ENCODE measurements at places on chromosomes 7 and 10.

DNA sequence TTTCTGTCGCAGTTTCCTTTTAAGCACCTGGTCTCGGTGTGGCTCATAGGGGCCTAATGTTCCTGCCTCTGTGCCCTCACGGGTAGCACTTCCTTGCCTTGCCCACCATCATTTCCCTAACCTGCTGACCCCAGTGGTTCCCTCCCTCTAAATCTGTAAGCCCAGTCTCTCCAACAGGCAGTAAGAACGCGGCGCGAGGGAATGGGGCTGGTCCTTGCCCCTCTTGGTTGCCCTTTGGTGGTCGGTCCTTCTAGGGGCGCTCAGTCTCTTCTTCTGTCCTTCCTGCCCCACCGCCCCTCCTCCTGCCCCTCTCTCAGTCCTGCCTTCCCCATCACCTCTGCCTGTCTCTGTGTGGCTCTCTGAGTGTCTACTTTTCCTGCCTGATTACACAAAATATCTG is 21.2 kb downstream of the EMX2 start:
- no peak for DNase-seq

GRCh38 chr7:98034081-98035035 is 44.4 kb upstream of the OCM2 start:
- DNase-seq = no peak

DNA sequence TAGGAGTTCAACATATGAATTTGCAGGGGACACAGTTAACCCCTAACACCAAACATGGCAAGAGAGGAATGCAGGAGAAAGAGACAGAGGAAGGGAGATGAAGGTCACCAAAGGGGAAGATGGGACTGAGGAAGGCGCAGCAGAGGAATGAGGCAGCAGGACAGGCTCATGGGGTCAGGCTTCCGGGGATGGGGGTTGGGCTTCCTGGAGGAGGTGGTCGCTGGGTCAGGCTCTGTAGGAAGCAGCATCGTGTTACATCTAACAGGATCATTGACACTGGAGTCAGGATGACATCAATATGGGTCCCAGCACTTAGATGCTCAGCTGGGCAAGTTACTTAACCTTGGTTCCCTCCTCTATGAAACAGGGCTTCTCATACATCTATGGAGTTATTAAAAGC is 113.2 kb downstream of the NPTX2 start:
- DNase-seq = no peak

- DNase-seq = no peak
These were observed 70.4 kb downstream of the AKR1B1 start for GRCh38 chr7:134388336-134389019.

DNA sequence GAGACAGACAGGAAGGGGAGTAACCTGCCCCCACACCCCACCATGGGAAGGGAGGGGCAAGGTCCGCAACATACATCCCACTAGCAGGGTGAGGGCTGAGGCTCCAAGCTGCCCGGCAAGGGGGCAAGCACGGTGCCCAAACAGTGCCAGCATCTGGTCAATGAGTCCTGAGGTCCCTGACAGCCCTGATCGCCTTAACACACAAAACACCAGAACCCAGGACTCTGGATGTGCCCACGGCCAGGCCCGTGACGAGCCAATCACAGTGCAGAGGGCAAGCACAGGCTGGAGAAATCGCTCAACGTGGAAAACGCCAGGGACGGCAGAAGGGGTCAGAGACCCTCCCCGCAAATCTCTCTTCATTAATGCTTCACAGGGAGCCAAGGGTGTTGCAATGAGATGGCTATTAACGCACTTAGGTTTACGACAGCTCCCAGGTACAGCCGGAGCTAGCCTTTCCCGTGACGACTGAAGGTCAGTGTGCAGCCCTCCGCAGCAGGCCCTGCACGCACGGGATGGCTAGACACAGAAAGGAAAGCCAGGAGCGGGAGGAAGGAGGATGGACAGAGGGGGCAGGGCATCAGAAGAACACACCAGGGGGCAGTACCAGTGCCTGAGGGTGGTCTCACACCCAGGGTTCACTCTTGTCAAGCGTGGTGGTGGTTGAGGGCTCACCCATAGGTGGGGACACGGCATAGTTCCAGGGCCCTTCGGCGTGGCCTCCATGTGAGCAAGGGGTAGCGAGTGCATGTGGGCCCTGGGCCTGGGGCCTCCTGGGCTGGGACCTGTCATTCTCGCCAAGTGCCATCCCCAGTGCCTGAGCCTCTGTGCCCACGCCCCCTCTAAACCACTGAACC is 220.5 kb downstream of the MAD1L1 start:
- no peak for DNase-seq

DNA sequence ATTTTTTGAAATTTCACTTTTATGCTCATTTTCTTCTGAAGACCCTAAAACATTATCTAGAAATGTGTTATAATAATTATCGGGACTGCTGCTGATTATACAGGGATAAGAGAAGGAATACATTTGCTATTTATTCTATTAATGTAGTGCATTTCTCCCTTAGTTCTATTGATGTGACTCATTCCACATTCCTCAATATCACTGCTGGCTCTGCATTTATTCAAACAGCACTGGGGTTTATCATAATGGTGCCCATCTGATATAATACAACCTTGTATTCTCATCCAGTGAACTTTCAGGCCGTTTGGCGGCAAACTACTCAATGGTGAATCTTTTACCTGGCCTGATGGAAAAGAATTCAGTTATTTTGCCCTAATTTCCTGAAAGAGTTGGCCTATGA is 7.8 kb downstream of the KCND2 start:
- DNase-seq = no peak

DNA sequence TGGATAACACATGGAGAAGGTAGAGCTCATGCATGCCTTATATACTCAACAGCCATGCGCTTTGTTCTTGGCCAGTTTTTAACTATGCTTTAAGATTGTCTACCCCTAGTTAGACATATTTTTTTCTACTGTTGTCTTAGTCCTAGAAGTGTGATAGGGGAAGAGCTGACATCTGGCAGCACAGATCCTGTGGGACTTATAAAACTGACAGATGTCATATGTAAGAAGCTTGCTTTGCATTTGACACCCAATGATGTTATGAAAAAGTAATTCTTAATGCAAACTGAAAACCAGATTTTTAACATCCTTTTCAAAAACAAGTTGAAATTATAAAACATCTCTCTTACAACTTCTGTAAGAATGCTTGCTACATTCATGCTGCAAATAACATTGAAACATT is 715.9 kb upstream of the LRRN3 start:
- DNase-seq = no peak

GRCh38 chr10:95324436-95325268 is 33.8 kb upstream of the PDLIM1 start:
- no peak for DNase-seq

DNA sequence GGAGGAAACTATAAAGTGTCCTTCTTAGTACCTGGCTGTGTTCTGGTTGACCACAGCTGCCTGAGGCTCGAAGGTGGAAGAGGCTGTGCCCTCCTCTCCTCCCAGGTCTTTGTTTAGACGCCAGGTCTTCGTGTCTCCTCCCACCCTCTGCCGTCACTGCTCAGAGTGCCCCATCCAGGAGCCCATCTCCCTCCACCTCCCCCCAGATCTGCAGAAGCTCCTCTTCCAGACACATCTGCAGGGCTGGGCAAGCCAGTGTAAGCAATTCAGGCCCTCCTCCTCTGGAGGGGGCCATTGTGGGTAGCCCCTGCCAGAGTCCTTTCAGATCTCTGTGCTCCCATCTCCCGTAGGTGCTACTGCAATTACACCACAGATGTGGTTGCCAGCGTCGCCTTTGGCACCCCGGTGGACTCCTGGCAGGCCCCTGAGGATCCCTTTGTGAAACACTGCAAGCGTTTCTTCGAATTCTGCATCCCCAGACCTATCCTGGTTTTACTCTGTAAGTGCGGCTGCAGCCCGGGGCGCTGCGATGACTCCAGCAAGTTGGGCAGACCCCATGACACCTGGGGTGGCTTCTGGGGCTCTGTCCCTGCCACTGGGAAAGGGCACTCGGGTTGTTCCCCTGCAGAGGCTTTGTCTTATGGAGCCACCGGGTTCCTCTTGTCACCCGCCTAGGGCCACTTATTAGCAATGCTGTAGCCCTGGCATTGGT is 107.5 kb downstream of the PARP12 start:
- no peak for DNase-seq

- no peak for DNase-seq
These were observed 236.1 kb upstream of the FERD3L start for GRCh38 chr7:19381321-19381720.

- no peak for DNase-seq
These were observed 150.2 kb downstream of the VPS50 start for GRCh38 chr7:93382362-93382761.

DNA sequence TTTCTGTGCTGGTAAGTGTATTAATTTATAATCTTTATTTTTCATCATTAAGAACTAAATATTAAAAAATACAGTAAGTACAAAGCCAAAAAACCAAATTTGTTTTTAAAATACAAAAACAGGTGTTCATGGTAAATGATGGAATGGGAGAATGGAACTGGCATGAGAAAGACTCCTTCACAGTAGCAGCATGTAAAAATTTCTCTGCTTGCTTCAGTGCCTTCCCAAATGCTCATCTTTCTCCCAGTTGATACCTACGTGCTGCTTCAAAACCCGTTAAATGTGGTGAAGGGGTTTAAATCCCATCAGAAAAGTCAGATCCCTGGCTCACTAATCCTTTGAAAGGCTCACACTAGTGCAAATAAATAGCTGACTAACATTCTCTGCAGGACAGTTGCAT is 4.2 kb downstream of the RNF133 start:
- DNase-seq = no peak

DNA sequence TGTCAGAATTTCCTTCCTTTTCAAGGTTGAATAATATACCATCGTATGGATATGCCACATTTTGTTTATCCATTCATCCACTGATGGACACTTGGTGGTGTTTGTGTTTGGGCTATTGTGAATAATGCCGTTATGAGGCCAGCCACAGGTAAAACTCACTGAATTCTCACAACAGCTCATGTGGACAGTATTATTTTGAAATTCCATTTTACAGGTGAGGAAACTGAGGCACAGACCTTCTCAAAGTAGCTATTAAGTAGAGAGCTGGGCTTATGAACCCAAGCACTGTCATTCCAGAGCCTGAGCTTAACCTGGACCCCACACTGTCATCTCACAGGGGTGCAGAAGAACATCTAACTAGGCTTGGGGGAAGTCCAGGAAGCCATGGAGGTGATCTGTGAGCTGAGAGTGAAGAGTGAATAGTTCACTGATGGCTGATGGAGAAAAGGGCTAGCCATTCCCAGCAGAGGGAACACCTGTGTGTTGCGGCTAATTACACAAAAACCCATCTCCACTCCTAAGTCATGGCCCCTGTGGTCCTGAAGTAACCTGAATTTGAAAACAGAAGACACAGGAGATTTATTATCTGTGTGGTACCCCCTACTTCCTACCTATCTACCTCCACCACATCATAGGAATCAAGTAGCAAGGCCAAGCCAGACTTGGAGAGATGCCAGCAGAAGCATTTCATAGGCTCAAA is 8.7 kb downstream of the INMT start:
- DNase-seq = no peak

Data from stimulated activated CD4-positive, alpha-beta T cell treated with anti-CD3 and anti-CD28 coated beads, Interleukin-15, amount 100 ng/mL, for 24 hours (primary cell).